ENCODE measurements at places on chromosomes 2 and 18.
A peak's percentile ranks its signal among the peaks of the same experiment; 100 is the strongest.

- no peak for DNase-seq
These were observed 270.7 kb downstream of the HRH4 start for GRCh38 chr18:24731158-24731557.

GRCh38 chr18:31513189-31513935 lies 15.4 kb downstream of the DSG2 start:
- DNase-seq: no peak

- no peak for DNase-seq
These were observed 65.7 kb downstream of the RRM2 start for GRCh38 chr2:10188211-10188610.

DNA sequence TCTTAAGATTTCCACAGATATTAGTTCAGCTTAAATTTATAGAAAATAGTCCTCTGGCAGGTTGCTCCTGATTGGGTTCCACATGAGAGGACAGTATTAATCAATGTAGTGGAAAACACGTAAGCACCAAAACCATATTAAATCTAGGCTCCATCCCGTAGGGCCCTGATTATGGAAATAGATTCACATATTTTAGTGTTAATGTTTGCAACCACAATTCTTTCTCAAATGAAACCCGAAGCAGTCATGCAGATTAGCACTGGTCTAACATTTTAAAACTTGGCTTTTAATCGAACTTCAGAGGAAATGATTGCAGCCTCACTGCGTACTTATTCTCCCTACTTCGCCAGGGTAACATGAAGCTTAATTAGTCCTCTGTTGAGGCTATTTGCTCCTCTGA lies 60.9 kb downstream of the METTL4 start:
- DNase-seq: no peak

GRCh38 chr18:61898640-61899101 lies 5.9 kb upstream of the RNF152 start:
- DNase-seq: no peak

GRCh38 chr2:240300261-240300821 lies 135.1 kb upstream of the GPC1 start:
- DNase-seq: no peak

- no peak for DNase-seq
These were observed 695.7 kb downstream of the TDRD15 start for GRCh38 chr2:21819454-21819853.

GRCh38 chr2:184305105-184305504 lies 293.2 kb upstream of the ZNF804A start:
- no peak for DNase-seq

- DNase-seq: peak; percentile 63
These were observed 192.1 kb upstream of the CXCR4 start for GRCh38 chr2:136310005-136310495.

DNA sequence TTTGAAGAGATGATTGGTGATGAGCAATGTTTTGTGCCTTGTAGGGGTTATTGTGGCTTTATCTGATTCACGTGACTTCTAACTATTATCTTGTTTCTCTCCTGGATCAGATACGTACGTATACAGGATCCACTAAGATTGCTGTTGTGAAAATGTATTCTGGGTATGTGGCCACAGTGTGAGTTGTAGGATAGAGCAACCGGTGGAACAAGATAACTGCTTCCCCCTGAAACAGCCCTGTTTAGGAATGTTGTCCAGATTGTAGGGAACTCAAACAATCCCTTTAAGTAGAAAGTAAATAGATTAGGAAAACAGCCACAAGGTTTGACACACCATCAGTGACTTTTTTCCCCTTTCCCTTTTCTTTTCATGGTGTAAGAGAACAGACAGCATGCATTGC lies 22.3 kb upstream of the MBOAT2 start:
- no peak for DNase-seq

DNA sequence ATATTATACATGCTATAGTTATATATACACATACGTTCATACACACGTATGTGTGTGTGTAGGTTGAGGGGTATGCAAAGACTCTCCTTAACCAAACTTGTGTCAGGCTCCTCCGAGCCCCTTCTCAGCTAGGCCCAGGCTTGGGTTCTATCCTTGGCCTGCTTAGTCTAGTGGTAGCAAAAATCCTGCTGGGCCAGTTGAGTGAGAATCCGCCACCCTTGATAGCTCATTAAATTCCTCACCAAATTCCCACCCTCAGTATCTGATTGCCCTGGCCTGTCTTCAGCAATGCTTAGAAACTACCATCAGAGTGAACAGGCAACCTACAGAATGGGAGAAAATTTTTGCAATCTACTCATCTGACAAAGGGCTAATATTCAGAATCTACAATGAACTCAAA lies 126.5 kb downstream of the TSN start:
- no peak for DNase-seq

- no peak for DNase-seq
These were observed 118.9 kb upstream of the OTOS start for GRCh38 chr2:240259201-240259923.

DNA sequence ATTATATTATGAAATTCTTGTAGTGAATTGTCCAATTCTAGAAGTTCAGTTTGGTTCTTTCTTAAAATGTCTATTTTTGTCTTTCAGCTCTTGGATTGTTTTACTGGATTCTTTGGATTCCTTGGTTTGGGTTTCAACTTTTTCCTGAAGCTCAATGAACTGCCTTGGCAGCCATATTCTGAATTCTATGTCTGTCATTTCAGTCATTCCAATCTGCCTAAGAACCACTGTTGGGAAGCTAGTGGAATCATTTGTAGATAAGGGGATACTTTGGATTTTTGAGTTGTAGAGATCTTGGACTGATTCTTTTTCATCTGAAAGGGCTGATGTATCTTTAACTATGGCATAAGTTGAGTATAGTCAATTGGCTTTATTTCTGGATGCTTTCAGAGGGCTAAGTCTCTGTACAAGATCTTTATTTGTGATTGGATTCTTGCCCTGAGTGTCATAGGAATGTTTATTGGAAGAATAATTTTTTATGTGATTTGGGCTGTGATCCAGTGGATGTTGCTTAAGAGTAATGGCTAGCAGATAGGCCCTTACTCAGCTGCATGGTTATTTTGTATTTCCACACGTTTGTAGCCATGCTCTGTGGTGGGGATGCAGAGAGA lies 42.3 kb downstream of the SERPINB7 start:
- DNase-seq: no peak

DNA sequence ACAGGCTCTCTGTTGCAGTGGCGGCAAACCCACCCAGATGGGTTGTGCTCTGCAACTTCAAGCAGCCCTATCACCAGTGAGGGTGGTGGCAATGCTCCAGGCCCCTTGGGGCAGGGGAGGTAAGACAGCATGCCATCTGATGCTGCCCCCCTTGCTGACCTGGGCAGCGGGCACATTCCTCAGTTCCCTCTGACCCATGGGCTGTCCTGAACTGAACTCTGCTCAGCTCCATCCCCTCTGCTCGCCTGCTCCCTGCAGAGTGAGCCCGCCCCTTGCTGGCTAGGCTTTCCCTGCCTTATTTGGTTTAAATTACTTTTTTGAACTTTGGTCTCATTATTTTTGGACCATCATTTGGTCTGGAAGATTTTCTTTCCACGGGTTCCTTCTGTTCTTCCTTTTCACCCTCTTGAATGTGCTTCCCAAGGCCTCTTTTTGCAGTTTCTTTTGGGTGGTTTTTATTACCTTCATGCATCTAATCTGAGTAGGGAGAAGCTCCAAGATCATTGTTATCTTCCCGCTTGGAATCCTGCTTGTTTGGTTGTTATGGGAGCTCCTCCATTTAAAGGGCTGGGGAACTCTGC lies 565.4 kb downstream of the TNS1 start:
- DNase-seq: no peak

GRCh38 chr2:2502201-2502549 lies 171.1 kb upstream of the MYT1L start:
- no peak for DNase-seq

DNA sequence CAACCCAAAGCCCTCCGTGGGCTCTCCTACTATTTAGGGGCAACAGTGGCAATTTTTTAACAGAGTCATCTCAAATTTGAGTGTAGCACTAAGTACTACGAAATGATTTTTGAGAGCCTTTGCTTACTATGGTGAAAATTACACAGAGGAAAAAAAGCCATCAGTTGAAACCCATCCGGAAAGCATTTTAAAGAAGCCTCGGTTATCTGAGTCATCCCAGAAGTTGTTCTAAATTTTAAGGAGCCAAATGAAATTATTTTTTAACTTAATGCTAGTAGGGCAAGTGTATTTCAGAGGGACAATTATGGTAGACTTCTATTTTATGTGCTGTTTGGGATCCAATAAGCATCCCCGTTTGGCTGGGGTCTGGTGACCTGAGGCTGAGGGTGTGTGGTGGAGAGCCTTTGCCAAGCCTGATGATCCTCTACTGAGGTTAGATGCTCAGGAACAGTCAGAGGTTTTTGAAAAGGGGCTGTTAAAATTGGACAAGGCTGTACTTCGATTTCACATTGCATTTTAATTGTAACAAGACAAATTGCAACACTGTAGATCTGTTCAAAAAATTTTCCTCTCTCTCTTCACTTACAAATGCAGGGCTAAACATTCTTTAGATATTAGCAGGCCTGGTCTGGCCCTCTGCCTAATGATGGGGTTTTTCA lies 47.0 kb downstream of the RAPGEF4 start:
- DNase-seq: no peak

DNA sequence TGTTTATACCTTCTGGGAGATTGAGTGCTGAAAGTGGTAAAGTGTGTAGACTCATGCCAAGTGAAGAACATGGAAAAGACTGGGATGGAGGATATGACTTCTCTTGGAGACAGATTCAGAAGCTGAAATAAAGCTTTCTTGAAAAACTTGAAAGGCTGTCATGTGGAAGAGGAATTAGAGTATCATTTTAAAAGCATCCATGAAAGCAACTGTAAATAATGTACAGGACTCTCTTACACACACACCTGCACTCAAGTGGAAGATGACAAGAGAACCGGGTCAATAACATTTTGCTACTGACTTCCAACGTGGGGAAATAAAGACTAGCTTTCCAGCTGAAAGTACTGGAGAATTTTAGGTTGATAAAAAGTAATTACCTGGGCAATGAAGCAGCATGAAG lies 658.2 kb downstream of the TDRD15 start:
- no peak for DNase-seq

GRCh38 chr2:238483656-238484055 lies 56.9 kb downstream of the ASB1 start:
- no peak for DNase-seq

DNA sequence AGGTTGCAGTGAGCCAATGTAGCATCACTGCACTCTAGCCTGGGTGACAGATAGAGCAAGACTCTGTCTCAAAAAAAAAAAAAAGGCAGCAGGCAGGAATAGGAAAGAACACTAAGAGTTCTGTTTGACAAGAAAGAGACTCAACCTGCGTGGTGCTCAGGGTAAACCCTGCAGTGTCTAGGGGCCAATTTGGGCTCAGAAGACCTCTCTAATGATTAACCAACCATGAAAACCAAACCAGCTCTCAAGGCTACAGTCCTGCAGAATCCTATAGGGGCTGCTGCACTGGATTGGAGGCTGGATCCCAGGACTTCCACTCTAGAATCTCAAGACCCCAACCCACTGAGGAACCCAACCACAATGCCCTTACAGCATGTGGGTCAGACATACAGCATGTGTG lies 2.4 kb downstream of the TRABD2A start:
- no peak for DNase-seq

- DNase-seq: peak; percentile 28
These were observed 177.9 kb downstream of the DNAH6 start for GRCh38 chr2:84694088-84694622.

DNA sequence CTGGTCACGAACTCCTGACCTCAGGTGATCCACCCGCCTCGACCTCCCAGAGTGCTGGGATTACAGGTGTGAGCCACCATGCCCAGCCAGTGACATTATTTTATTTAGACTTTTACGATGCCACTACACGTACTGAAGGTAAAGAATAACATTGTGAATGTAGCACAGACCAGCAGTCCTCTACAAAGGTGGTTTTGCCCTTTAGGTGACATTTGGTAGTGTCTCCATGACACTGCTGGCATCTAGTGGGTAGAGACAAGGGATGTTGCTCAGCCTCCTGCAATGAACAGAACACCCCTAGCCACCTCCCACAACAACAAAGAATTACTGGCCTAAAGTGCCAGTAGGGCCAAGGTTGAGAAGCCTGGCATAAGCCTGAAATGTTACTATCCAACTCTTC lies 69.5 kb downstream of the MYOM1 start:
- DNase-seq: peak; percentile 17

GRCh38 chr2:119734047-119734446 lies 25.7 kb upstream of the PTPN4 start:
- DNase-seq: no peak

DNA sequence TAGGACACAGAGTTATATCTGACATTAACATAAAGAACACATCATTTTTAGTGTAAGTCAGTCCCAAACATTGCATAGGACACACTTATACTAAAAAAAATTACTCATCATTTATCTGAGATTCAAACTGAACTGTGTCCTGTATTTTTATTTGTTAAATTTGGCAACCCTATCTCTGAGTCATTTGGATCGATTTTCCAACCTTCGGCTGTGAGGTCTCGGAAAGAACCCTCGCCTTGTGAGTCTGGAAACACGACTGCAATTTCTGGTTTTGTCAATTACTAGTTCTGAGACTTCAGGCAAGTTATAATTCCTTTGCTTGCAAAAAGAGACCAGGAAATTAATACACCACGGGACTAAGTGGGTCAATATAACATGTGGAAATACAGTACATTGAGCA lies 14.0 kb downstream of the ATP8B1 start:
- DNase-seq: no peak

GRCh38 chr18:75378376-75379315 lies 48.9 kb downstream of the SMIM21 start:
- DNase-seq: no peak

DNA sequence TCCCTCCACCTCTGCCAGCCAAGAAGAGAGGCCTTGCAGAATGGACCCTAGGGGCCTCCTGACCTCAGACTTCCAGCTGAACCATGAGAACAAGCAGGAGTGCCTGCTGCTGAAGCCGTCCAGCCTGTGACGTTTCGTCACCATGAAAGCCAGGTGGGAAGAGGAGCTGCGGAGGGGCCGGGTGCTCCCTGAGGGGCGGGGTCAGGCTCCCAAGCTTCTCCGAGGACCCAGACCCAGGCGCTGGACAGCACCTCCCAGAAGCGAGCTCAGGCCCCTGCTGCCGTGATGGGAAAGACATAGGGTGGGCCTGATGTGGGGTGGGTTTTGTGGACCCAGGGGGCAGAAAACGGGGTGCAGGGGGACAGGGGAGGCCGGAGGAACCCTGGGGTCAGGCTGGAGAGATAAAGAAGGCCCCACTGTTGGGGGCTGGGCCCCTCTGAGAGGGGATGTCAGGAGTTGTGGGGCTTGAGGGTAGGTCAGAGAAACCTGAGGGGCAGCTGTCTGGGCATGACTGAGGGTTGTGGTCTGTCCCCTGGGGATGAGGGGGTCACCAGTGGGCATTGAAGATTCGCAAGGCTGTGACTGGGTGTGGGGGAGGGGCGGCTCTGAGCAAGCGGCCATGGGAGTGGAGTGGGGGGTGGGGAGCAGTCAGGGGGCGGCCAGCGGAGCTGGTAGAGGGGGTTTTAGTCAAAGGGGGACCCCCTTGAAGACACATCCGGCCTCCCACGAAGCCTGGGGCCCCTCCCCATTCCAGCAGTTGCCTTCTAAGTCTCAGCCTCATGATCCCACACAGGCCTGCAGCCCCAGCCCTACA lies 73.4 kb upstream of the ODC1 start:
- no peak for DNase-seq

- no peak for DNase-seq
These were observed 10.1 kb downstream of the TWIST2 start for GRCh38 chr2:238857959-238858358.

GRCh38 chr18:5207471-5208150 lies 10.6 kb upstream of the AKAIN1 start:
- DNase-seq: no peak
